ENCODE measurements at places on chromosomes 3 and 15.

- DNase-seq: no peak
These were observed 45.8 kb downstream of the TM6SF1 start for GRCh38 chr15:83153288-83153687.

DNA sequence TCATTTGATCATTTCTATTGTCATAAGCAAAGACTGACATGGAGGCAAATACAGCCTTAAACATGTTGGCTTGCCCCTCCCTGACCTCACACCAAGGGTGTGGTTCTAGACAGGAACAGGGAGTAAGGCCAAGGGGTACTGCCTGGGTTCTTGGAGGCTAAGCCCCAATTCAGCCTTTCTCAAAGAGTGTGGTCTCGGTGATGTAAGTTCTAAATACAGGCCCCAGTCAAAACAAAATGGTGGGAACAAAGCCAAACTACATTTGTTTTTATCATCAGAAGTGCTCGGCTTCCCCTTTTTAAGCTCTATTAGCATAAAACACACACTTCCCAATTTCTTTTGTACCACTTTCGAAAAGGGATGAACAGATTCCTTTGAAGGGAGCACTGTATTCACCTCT is 129.5 kb downstream of the ATP8B4 start:
- DNase-seq: no peak

DNA sequence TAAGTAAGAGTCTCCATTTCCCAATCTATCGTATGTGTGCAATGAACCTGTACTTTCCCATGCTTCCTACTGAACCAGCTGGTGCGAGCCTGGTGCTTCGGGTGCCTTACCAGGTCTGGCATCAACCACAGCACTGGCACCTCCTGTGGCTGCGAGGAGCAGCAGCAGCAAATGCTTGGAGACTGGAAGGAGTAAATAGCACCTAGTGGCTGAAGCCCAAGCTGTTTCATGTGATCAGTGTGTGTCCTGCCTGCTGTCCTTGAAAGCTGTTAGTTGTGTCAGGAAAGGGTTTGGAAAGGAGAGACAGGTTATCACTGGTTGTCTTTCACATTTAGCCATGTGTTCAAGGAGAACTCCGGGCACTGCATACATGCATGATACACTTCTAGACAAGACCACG is 31.8 kb downstream of the PCOLCE2 start:
- DNase-seq: peak; percentile 45

- DNase-seq: peak; percentile 8
These were observed 49.8 kb downstream of the USP50 start for GRCh38 chr15:50496692-50497091.

DNA sequence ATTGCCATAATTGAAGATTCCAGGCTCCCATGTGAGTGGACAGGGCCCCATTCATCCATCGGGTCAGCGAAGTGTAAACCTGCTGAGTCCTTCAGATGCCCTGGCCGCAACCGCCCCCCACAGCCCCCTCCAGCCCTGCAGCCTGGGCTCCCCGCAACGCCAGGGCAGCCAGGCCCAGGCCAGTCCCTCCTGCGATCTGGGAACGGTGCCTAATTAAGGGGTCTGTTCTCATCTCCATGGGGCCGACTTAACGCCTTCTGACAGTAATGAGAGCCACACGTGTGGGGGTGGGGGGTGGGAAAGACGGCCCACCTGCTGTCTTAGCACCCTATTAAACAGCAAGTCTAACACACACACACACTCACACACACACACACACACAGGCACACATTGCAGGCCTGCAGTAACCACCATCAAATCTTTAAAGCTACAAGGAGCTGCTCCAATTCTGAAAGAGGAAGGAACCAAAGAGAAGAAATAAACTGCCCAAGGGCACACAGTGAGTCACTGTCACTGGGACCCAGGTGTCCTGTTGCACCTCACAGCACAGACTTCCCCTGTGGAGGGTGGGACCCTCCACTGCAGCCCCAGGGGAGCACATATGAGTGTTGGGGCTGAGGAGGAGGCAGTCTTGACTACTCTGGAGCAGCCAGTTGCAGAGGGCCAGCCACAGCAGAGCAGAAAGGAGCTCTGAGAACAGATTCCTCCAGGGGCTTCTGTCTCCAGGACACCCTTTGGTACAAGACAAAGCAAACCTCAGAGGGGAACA is 31.8 kb upstream of the HES1 start:
- DNase-seq: no peak

- no peak for DNase-seq
These were observed 58.2 kb downstream of the RAB7A start for GRCh38 chr3:128784232-128784631.

DNA sequence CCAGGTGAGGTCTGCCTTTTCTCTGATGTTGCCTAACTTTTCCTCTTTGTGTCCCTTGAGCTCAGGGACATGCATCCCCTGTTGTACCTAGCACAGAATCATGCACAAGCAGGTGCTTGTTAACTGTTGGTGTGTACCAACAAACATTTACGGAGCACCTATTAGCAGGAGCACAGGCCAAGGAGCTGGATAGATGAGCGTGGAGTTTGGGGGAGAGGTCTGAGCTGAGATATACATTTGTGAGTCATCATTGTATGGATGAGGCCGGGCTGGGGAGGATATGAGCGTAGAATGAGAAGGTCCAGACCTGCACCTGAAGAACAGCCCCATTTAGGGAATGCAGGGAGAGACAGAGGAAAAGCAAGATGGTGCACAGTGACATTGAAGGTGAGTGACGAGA is 53.4 kb downstream of the SMAD3 start:
- DNase-seq: no peak

GRCh38 chr15:65785151-65785550 is 6.9 kb downstream of the DENND4A start:
- no peak for DNase-seq

DNA sequence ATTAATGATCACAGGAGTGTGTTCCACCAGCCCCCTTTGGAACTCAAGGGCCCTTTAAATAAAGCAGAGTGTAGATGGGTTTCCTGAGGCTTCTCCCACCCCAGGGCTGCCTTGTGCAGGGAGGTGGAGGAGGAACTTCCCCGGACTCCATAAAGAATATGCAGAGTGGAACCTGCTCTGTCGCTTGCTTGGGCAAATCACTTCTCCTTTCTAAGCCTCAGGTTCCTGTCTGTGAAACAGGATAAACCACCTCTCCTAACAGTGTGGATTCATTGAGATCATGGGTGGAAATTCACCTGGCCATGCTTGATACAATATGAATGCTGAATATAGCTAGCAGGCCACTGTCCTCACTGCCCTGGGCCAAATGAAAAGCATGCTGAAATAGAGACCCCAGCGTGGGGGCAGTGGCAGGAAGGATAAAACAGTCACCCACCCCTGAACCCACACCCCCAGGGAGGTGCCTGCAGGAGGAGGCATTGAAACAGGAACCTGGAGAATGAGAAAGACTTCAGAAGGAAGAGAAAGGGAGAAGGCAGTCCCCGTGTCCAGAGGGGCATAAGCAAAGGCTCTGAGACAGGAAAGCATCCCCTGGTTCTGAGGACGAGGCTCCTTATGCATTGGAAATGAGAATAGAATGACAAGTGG is 41.1 kb upstream of the CHRNB4 start:
- no peak for DNase-seq

DNA sequence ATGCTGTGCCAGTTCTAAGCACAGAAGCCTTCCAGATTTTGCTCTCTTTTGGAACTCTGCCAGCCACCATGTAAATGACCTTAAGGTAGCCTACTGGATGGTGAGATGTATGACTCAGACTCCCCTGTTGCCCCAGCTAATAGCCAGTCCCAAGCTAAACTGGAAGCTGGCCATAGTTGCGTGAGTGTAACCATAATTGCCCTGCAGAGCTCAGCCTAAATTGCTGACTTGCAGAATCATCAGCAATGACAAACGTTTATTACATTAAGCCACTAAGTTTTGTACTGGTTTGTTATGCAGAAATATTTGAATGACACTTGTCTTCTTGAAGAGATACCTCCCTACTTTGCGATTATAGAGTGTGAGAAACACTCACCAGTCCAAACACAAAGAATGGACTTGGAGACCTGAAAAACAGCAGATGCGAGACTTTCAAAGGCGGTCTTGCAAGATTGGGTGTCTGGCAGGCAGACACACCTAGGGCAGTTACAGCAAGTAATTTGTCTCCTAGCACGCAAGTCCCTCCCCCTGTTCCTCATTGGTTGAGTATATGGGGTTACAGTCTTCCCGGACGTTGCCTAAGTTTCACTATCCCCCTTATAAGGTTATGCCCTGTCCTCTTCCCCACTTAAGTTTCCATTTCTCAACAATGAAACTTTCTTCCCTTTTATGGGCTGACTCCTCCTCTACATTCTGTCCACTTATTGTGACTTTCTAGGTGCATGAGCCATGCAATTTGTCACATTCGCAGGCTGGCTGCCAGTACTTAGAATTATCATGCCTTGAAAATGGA is 83.6 kb upstream of the XCR1 start:
- peak; percentile 86 for DNase-seq

DNA sequence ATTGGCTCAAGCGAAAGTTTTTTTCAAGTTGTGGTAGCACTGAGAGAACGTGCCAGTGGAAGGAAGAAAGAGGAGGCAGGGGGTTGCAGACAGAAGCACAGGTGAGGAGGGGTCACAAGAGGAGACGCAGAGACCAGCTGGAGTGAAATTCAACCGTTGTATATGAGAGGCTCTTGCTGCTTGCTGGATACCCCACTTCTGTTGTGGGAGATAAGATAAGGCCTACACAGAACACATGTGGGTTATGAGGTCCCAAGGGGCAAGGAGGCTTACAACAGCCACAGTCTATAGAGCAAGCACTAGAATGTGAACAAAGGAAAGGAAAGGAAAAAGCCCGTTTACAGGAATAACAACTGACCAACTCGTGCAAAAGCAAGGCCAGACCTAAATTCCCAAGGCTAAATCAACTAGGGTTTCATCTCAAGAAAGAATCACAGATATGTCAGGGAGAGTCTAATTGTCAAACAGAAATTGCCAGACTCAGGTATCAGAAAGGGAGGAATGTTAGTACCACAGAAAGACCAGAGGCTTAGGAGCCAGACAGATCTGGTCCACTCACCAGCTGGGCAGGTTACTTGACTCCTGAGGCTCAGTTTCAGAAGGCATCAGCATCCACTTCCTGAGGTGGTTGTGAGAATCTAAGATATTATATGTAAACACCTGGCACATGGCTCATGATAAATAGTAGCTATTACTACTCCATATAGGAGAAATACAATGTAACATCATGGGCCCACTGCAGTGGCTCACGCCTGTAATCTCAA is 60.9 kb downstream of the MSL2 start:
- no peak for DNase-seq

DNA sequence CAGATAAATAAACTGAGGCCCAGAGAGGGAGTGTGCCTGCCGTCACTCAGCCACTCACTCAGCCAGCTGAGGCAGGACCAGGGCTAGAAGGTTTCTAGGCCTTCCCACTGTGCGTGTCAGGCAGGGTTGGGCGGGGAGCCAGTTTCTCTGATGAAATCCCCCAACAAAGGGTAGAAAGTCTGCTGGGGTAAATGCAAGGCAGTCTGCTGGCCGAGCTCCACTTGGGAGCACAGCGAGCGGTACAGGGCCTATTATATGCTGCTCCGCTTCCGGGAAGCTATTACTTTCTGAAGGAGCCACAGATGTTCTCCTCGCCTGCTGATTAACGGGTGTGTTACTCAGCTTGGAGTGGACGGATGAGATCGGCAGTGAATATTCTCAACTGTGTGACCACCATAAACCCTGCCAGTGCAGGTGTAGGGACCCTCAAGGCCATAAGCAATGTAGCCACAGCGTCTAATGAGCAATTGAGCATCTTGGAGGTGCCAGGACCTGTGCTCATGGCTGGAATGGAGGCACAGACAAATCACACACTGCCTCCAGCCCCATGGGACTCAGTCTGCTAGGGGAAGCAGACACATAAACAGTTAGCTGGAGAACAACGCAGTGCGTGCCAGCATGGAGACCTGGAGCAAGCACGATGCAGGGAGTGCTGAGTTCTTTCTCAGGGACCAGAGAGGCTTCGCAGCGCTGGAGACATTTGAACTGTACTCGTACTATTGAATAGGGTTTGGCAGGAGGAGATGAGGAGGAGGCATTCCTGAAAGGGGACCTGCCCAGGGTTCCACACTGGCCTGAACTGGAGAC is 42.1 kb downstream of the CORO2B start:
- DNase-seq: no peak

DNA sequence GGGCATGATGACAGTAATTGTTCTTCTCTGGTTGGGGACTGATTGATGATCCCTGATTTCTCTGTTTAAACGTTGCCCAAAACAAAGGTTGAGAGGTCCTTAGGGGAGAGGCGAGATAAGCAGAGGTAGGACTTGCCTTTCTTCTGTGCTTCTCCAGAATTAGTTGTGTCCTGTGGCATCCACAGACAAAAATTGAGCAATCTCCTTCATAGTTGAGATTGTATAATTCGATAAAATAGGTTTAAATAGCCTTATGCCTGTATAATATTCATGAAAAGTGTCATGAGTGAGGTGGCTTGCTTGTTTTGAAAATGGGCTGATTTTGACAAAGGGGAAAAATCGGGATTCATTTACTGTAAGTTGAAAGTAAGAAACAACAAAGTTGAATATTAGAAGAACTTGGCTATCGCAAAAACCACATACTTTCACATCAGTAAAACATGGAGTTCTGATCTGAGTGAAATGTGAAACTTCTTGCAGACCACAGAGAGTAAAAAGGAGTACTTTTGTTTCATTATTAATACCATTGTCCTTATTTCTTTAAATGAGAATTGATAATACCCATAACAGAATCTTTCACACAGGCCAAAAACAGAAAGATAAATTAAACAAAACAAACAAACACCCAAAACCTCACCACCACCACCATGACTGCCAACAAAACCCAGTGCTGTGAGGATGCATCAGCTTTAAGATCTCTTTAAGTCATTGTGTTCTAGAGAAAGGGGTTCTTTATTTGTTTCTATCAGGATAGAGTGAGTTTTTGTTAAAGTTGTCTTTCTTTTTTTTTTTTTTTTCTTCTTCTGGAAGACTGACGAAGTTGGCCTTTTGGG is 155.7 kb downstream of the LPP start:
- no peak for DNase-seq
